ENCODE measurements at places on chromosomes 5 and 9. TPM values are rescaled to one million over a fixed set of nuclear protein-coding genes. Genes with fewer than 3 reads are reported as not detected.

DNA sequence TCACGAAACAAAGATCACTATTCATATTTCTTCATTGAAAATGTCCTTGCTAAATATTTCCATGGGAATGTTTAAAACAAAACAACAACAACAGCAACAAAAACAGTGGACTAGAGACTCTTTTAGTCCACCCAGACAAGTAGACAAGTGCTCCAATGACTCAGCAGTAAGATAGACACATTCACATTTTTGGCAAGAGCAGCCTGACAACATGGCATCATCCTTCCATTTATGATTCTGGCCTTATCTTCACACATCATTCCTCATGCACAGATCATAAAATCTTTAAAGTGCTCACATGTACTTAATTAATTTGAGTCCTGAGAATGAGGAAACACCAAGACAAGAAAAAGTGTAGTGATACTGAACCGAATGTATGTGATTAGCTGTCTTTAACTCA lies 132.6 kb upstream of the PDE4D start:
- DNase-seq = no peak
- no peaks in the 10 kb centered on the region for H3K27me3 ChIP-seq
- H3K4me1 ChIP-seq = peaks cover 19% of the 10 kb centered on the region
- H3K36me3 ChIP-seq = no peaks in the 10 kb centered on the region
- H3K27ac ChIP-seq = no peak overlapping the region

DNA sequence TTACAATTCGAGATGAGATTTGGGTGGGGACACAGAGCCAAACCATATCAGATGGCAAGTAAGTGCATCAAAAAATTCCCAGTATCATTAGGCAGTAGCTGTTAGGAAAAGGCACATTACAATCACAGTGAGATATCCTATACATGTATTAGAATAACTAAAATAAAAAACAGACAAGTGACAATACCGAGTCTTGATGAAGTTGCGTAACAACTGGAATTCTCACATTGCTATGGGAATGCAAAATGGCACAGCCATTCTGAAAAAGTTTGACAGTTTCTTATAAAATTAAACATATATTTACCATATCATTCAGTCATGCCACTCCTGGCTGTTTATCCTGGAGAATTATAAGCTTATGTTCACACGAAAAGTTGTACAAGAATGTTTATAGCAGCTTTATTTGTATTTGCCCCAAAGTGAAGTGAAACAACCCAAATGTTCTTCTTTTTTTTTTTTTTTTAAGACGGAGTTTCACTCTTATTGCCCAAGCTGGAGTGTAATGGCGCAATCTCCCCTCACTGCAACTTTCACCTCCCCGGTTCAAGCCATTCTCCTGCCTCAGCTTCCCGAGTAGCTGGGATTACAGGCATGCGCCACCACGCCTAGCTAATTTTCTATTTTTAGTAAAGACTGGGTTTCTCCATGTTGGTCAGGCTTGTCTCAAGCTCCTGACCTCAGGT lies 93.1 kb upstream of the TLE1 start:
- no peak for DNase-seq
- no peak overlapping the region for H3K4me3 ChIP-seq
- no peaks in the 10 kb centered on the region for H3K27me3 ChIP-seq
- H3K36me3 ChIP-seq = no peaks in the 10 kb centered on the region
- H3K27ac ChIP-seq = no peak overlapping the region
- peaks cover 2% of the 10 kb centered on the region for H3K4me1 ChIP-seq

C9orf153 gene
- total RNA-seq = not detected

SUSD3 gene
- total RNA-seq = not detected

SGCD gene
- total RNA-seq = 27.7 TPM

WDR31 gene
- 1.7 TPM for total RNA-seq

EDIL3 gene
- 604 TPM for total RNA-seq

GRCh38 chr5:89934069-89934468 lies 475.5 kb downstream of the CETN3 start:
- DNase-seq = no peak
- no peaks in the 10 kb centered on the region for H3K27me3 ChIP-seq
- no peaks in the 10 kb centered on the region for H3K36me3 ChIP-seq

- H3K27ac ChIP-seq = peak overlapping the region; percentile 17
- H3K4me1 ChIP-seq = peaks cover 18% of the 10 kb centered on the region
- H3K27me3 ChIP-seq = no peaks in the 10 kb centered on the region
- DNase-seq = no peak
- H3K4me3 ChIP-seq = no peak overlapping the region
Measured at GRCh38 chr5:68554571-68555279, 339.2 kb downstream of the PIK3R1 start.

- H3K36me3 ChIP-seq = no peaks in the 10 kb centered on the region
- no peak overlapping the region for H3K27ac ChIP-seq
- DNase-seq = no peak
Measured at GRCh38 chr5:145198525-145199260, 636.4 kb downstream of the PRELID2 start.

PALM2AKAP2 gene
- total RNA-seq = 46.3 TPM

FSTL4 gene
- total RNA-seq = not detected

TAF11L10 gene
- total RNA-seq = not detected

TXNDC8 gene
- not detected for total RNA-seq

Data from chondrocyte (in vitro differentiated cells).